ENCODE measurements at places on chromosomes 3 and 15. TPM values are rescaled to one million over a fixed set of nuclear protein-coding genes. Genes with fewer than 3 reads are reported as not detected.
A peak's percentile ranks its signal among the peaks of the same experiment; 100 is the strongest.

The ALDH1A3 gene
- total RNA-seq = 0.79 TPM

The ROBO1 gene
- 5.8 TPM for total RNA-seq

The NRG4 gene
- total RNA-seq = not detected

The IGDCC3 gene
- total RNA-seq = 1.5 TPM

The SLCO2A1 gene
- 2.6 TPM for total RNA-seq

The MRPS11 gene
- total RNA-seq = 21.2 TPM

DNA sequence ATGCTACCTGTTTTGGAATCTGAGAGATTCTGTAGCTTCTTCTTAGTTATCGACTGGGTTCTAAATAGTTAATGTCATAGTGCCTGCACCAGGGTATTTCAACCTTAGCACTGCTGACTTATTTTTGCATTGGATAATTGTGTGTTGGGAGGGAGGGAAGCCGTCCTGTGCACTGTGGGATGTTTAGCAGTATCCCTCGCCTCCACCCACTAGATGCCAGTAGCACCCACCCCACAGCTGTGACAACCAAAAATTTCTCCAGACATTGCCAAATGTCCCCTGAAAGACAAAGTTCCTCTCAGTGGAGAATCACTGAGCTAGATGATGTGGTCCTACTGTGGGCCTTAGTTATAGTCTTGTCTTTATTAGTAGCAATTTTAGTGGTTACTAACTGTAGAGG lies 88.3 kb downstream of the TGFBR2 start:
- peaks cover 5% of the 10 kb centered on the region for H3K4me1 ChIP-seq
- peaks cover 24% of the 10 kb centered on the region for H3K36me3 ChIP-seq
- no peak overlapping the region for H3K27ac ChIP-seq
- no peak for DNase-seq
- H3K27me3 ChIP-seq = no peaks in the 10 kb centered on the region

DNA sequence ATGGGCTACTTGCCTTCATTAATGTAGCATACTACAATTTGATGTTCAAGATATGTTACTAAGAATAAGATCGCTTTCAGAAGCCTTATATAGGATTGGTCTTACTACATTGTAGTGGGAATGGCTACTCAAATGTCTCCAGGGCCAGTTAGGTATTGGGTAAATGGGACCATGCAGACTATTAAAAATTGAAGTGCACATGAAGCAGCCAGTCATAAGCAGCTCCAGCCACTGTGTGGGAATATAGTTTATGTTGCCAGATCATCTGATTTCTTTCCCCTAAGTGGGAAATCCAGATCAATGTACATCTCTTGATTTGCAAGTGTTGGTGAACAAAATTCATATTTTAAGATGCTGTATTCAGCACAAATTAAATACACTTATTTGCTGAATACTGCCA lies 5.1 kb downstream of the CTNNB1 start:
- no peak overlapping the region for H3K4me3 ChIP-seq
- no peaks in the 10 kb centered on the region for H3K36me3 ChIP-seq
- DNase-seq = no peak
- H3K4me1 ChIP-seq = peaks cover 9% of the 10 kb centered on the region
- no peak overlapping the region for H3K27ac ChIP-seq
- no peaks in the 10 kb centered on the region for H3K27me3 ChIP-seq

DNA sequence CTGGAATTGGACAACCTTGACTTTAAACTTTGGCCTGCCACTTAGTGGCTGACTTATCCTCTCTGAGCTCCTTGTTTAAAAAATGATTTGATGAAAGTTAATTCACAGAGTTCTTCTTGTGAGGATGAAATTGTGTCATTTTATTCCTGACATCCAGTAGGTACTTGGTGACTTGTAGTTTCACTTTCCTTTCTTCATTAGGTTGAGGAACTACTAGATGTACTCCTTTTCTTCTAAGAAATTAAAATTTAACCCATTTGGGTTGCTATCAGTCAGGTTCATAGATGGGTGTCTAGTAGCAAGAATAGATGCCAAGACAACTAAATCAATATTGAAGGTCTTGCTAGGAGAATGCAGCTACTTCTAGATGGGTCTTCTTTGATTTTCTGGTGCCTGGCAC lies 5.2 kb downstream of the NR1D2 start:
- H3K27ac ChIP-seq = no peak overlapping the region
- peaks cover 11% of the 10 kb centered on the region for H3K4me1 ChIP-seq
- no peak for DNase-seq
- H3K27me3 ChIP-seq = no peaks in the 10 kb centered on the region

DNA sequence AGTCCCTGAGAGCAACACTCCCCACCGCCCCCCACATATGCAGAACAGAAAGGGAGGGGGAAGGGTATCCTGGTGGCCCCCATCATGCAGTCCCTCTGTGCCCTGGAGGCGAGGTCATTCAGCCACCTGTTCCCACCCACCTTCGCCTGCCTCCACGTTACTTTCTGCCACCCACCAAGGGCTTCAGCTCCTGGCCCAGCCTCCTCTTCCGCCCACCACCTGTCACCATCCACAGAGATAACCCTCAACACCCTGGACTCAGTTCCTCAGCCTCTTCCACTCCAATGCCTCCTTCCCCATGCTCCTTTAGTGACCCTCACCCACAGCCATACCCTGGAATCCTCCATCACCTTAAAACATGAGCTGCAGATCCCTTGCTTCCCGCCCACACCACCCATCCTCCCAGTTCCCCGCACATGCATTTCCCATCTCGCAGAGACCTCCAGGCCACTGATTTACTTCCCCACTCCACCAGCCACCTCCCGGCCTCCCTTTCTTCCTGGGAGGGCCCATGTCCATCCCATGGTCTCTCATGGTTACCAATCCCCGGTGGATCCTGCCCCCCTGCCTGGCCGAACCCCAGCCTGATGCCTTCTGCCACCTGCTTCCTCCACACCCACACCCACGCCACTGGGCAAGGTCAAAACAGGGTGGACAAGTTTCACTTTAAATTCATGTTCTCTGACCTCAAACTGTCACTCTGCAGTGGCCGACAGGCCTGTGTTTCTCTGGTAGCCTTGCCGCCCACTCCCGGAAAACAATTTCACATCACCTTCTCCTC lies 18.2 kb downstream of the HOMER2 start:
- H3K27ac ChIP-seq = no peak overlapping the region
- DNase-seq = no peak
- H3K4me3 ChIP-seq = no peak overlapping the region
- no peaks in the 10 kb centered on the region for H3K36me3 ChIP-seq
- no peaks in the 10 kb centered on the region for H3K27me3 ChIP-seq
- peaks cover 6% of the 10 kb centered on the region for H3K4me1 ChIP-seq

- no peaks in the 10 kb centered on the region for H3K27me3 ChIP-seq
- H3K27ac ChIP-seq = peak overlapping the region; percentile 77
- H3K36me3 ChIP-seq = peaks cover 21% of the 10 kb centered on the region
- DNase-seq = no peak
Observed at GRCh38 chr15:74798388-74799254, 14.0 kb upstream of the LMAN1L start.

- H3K27me3 ChIP-seq = no peaks in the 10 kb centered on the region
- no peaks in the 10 kb centered on the region for H3K4me1 ChIP-seq
- no peak overlapping the region for H3K27ac ChIP-seq
- H3K4me3 ChIP-seq = no peak overlapping the region
- peaks cover 12% of the 10 kb centered on the region for H3K36me3 ChIP-seq
Observed at GRCh38 chr15:88535100-88535499, 11.4 kb downstream of the DET1 start.

GRCh38 chr15:59701880-59702279 lies 12.8 kb upstream of the BNIP2 start:
- no peaks in the 10 kb centered on the region for H3K27me3 ChIP-seq
- H3K27ac ChIP-seq = no peak overlapping the region
- H3K36me3 ChIP-seq = no peaks in the 10 kb centered on the region
- no peak overlapping the region for H3K4me3 ChIP-seq
- no peaks in the 10 kb centered on the region for H3K4me1 ChIP-seq

- no peak overlapping the region for H3K27ac ChIP-seq
- H3K4me1 ChIP-seq = no peaks in the 10 kb centered on the region
Observed at GRCh38 chr3:193853511-193854219, 260.7 kb downstream of the OPA1 start.

- DNase-seq = no peak
- no peaks in the 10 kb centered on the region for H3K27me3 ChIP-seq
- no peak overlapping the region for H3K27ac ChIP-seq
- no peaks in the 10 kb centered on the region for H3K36me3 ChIP-seq
- no peak overlapping the region for H3K4me3 ChIP-seq
Observed at GRCh38 chr3:182789371-182789770, 3.9 kb upstream of the ATP11B start.

DNA sequence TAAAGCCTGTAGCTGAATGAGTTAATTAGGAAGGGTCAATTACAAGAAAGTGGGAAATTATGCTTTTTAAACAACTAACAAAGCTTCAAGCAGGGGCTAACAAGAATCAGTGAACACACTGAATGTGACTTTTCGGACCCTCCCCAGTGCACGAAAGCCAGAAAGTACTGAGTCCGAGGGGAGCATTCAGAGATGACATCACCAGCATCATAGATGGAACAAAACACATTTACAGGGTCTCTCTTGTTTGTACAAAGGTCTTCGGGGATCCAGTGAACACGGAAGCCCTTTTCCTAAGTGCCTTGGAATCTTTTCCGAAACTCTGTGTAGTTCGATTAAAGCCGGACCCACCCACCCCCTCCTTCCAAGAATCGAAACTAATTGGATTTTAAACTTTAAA lies 829 bp downstream of the DCP1A start:
- no peaks in the 10 kb centered on the region for H3K36me3 ChIP-seq
- peak; percentile 40 for DNase-seq
- H3K27me3 ChIP-seq = no peaks in the 10 kb centered on the region

DNA sequence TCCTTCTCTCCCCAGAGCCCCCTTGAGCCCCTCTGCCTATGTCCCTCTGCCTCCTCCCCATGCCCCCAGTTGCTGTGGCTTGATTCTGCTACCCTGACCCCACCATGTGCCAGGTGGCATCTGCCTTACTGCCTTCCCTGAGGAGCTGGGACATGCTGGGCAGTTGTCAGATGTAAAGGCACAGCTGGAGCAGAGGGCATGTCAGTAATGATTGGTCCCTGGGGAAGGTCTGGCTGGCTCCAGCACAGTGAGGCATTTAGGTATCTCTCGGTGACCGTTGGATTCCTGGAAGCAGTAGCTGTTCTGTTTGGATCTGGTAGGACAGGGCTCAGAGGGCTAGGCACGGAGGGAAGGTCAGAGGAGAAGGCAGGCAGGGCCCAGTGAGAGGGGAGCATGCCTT lies 3.5 kb upstream of the PPCDC start:
- no peak for DNase-seq
- H3K4me3 ChIP-seq = no peak overlapping the region
- H3K27ac ChIP-seq = no peak overlapping the region
- no peaks in the 10 kb centered on the region for H3K36me3 ChIP-seq
- H3K4me1 ChIP-seq = peaks cover 5% of the 10 kb centered on the region
- no peaks in the 10 kb centered on the region for H3K27me3 ChIP-seq

DNA sequence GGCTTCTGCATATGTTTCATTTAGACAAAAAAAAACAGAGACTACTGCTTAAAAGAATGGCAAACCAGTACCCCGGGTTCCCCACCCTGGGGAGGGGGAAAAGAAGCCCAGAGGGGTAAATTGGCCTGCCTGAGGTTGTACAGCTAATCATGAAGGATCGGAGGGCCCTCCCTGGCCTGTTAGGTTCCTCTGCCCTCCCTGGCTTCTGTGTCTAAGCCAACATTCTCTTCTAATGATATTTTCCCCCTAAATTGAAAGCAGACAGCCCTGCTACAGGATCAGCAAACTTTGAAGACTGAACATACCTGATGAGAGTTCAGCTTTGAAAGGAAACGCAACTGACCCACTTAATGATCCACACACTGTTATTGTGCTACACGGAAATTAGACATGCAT lies 2.5 kb downstream of the ARHGAP31 start:
- no peaks in the 10 kb centered on the region for H3K36me3 ChIP-seq
- no peak for DNase-seq
- no peak overlapping the region for H3K4me3 ChIP-seq
- no peaks in the 10 kb centered on the region for H3K27me3 ChIP-seq
- no peak overlapping the region for H3K27ac ChIP-seq

GRCh38 chr3:40901298-40901697 lies 298.0 kb upstream of the CTNNB1 start:
- H3K4me1 ChIP-seq = no peaks in the 10 kb centered on the region
- no peaks in the 10 kb centered on the region for H3K27me3 ChIP-seq
- H3K4me3 ChIP-seq = no peak overlapping the region
- H3K27ac ChIP-seq = no peak overlapping the region

- no peaks in the 10 kb centered on the region for H3K27me3 ChIP-seq
- no peak overlapping the region for H3K4me3 ChIP-seq
Observed at GRCh38 chr3:170740285-170740684, 129.7 kb downstream of the RPL22L1 start.

DNA sequence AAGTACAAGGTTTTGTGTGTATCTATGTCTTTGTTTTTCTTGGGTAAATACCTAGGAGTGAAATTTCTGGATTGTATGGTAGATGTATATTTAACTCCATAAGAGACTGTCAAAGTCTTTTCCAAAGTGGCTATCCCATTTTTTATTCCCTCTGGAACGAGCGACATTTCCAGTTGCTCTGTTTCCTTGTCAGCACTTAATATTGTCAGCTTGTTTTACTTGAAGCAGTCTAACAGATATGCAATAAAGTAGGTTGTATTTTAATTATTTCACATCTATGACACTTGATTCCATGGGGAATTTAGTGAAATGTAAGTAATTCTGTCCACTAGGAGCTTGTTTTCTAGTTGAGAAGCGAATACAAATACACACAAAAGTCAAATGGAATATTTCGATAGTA lies 18.5 kb upstream of the BNIP2 start:
- no peak overlapping the region for H3K27ac ChIP-seq
- no peak for DNase-seq

DNA sequence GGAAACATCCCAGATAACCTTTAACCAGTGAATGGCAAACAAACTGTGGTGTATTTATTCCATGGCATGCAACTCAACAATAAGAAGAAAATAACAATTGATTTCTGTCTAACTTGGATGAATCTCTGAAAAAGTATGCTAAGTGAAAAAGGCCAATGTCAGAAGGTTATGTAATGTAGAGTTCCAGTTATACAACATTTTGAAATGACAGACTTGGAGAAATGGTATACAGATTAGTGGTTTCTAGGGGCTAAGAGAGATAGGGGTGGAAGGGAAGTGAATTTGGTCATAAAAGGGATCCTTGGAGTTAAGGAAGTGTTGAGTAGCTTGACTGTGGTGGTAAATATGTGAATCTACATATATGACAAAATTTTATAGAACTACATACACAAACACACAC lies 269.4 kb upstream of the SUCLG2 start:
- no peaks in the 10 kb centered on the region for H3K4me1 ChIP-seq
- no peaks in the 10 kb centered on the region for H3K36me3 ChIP-seq
- no peak overlapping the region for H3K4me3 ChIP-seq
- no peak overlapping the region for H3K27ac ChIP-seq
- no peak for DNase-seq

GRCh38 chr3:41662288-41662687 lies 299.6 kb downstream of the ULK4 start:
- DNase-seq = no peak
- H3K4me1 ChIP-seq = no peaks in the 10 kb centered on the region
- H3K4me3 ChIP-seq = no peak overlapping the region
- H3K27me3 ChIP-seq = no peaks in the 10 kb centered on the region

- no peak overlapping the region for H3K27ac ChIP-seq
- H3K4me3 ChIP-seq = no peak overlapping the region
- H3K4me1 ChIP-seq = no peaks in the 10 kb centered on the region
- no peak for DNase-seq
- no peaks in the 10 kb centered on the region for H3K36me3 ChIP-seq
Observed at GRCh38 chr3:35383216-35383615, 256.1 kb upstream of the ARPP21 start.

GRCh38 chr3:133467780-133468179 lies 67.9 kb downstream of the BFSP2 start:
- H3K4me1 ChIP-seq = peaks cover 17% of the 10 kb centered on the region
- H3K4me3 ChIP-seq = no peak overlapping the region
- no peak overlapping the region for H3K27ac ChIP-seq
- H3K36me3 ChIP-seq = no peaks in the 10 kb centered on the region

- no peaks in the 10 kb centered on the region for H3K36me3 ChIP-seq
- H3K4me3 ChIP-seq = no peak overlapping the region
- no peak overlapping the region for H3K27ac ChIP-seq
- H3K4me1 ChIP-seq = no peaks in the 10 kb centered on the region
- no peaks in the 10 kb centered on the region for H3K27me3 ChIP-seq
Observed at GRCh38 chr3:120077731-120078130, 16.5 kb downstream of the GSK3B start.
